ENCODE measurements at places on chromosomes 6 and 20.

DNA sequence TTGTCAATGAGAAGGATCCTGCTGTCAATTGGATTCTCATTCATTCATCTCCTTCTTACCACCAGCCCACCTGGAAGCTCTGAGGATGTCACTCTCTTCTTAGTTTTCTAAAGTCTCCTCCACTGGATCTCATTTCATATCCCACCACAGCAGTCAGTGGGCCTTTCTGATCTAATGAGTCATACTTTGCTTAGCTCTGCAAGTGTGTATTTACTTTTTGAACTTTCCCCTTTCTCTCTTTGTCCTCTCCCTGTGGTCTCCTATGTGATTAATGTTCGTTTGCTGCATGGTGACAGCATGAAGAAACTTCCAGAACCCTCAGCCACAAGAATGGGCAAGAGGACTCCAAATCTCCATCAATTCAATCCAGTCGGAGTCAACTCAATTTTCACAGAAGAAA, 63.6 kb upstream of the SYNDIG1 start:
- no peak for DNase-seq

- DNase-seq, result no peak
Observed at GRCh38 chr6:152588456-152588855, 48.7 kb downstream of the SYNE1 start.

- DNase-seq, result no peak
Observed at GRCh38 chr20:12057778-12058177, 140.1 kb downstream of the BTBD3 start.

DNA sequence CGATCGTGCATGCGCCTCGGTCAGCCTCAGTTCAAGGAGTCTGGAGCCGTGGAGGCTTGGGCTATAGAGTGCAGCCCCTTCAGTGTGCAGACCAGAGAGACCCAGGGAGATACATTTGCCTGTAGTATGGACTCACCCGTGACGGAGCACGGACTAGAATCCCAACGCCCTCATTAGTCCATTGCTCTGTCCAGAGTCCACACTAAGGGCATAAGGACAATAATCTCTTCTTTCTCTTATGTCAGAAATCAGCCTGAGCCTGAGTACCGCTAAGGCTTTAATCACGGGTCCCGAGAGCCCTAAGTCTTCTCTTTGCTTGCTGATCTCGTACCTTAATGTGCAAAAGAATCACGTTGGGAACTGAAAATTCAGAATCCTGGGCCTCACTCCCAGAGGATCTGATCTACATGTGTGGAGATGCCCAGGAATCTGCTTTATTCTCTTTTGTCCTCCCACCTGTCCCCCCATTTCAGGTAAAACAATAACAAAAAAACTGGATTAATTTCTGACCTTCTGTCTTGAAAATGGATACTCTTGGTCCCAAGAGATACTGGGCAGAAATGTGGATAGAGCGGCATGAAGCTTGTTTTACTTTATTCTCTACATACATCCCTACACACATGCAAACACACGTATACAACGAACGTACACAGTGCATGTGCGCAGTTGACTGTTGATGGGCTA, 671 bp downstream of the BPHL start:
- DNase-seq, result no peak

DNA sequence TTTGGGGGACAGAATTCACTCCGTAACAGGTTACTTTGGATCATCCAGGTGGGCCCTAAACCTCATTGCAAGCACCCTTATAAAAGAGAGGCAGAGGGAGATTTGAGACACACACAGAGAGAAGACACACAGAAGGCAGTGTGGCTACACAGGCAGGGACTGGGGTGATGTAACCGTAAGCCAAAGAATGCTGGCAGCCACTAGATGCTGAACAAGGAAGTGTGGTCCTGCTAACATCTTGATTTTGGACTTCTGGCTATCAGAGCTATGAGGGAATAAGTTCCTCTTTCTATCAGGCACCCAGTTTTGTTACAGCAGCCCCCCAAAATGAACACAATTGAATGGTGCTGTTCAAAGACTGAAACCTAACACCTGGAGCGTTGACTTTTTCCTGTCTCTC, 191.3 kb upstream of the MYLIP start:
- no peak for DNase-seq

DNA sequence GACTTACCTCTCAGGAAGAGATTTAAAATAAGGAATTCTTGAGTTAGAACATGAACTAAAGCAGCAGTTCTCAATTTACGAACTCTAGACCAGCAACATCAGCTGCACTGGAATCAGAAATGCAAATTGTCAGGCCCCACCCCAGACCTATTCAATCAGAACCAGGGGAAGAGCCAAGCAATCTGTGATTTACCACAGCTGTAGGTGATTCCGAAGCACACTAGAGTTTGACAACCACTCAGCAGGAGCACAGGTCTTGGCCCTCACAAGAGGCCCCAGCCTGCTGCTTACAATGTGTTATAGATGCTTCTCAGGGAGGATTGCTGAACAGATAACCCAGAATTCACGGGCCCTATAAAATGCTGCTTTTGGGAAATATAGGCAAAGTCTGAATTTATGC, 279.2 kb downstream of the PTPRK start:
- no peak for DNase-seq

DNA sequence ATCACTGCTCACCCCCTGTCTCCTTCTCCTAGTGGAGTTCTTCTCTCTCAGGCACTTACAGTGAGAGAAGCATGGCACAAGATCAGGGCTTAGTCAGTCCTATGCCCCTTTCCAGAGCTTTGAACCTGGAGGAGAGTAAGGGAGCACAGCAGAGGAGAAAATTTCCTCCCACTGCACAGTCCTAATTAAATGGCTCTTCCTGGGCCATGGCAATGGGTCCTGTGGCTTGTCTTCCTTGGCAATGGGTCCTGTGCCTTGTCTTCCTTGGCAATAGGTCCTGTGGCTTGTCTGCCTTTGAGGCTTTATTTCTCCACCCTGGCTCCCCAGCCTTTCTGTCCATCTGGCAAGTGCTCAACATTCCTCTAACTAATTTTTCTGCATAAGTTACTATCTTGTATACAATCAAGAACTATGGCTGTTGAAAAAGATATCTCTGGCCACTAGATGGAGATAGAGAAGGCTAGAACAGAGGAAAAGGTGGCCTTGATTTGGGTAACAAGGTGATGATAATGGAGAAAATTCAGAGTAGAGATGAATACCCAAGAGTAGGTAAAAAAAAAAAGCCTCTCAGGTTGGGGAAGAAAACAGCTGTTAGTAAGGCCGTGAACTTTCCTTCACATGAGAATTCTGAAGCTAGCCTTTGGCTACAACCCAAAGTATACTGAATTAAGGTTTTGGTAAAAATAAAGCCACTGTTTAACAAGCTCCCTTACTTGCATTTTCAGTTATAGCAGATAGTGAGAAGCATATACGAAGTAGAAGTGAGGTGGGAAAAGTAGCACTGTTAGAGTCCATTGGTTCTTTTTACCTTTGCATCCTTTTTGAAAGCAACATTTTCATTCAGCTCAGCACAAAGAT, 504.9 kb downstream of the DOK5 start:
- DNase-seq, result no peak

- no peak for DNase-seq
Observed at GRCh38 chr20:24341781-24342180, 127.6 kb upstream of the SYNDIG1 start.

DNA sequence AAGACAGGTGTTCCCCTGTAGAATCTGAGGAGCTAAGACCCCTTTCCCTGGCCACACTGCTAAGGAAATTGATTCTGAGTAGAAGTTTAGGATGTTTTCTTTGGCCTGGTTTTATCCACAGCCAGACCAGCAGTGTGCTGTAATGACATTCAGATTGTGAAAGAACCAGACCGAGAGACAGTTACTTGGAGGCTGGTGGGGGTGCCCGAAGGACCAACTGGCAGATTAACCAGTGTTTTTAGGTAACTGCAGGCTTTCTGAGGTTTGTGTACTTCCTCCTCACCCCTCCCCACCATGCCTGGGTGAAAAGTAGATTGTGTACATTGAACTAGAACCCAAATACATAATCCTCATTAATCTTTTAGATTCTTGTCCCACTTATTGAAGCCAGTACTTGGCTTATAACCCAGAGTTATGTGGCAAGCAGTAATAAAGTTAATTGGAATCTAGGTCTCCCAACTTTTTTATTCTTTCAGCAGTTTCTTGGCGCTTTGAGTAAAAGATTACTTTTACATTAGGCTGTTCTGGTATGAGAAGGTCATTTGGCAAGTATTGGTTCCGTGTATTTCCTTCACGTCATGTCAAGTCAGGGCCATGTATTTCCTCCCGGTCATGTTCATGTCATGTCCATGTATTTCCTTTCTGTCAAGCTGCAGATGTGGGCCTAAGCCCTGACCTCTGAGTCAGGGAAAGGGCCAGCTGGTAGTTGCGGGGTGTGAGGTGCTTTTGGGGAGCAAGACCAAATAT, 93.7 kb downstream of the TCP11 start:
- no peak for DNase-seq

DNA sequence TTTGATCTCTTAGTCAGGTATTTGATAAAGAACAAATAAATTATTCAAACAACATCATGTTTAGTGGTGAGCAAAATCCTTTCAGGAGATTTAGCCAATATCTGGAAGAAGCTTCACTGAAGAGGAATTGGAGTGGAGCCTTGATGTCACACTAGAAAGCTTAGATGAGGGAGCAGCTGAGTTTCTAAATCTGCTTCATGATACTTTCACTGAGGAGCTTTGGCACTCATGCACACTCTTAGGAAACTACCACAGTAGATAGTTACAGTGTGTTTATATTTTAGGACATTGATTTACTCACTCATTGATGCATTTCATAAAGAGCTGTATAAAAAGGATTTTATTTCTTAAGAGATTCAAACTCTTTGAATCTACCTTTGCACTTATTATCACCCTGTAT, 366.2 kb upstream of the BTBD3 start:
- DNase-seq, result no peak

- no peak for DNase-seq
Observed at GRCh38 chr6:57276946-57277345, 40.5 kb upstream of the PRIM2 start.

DNA sequence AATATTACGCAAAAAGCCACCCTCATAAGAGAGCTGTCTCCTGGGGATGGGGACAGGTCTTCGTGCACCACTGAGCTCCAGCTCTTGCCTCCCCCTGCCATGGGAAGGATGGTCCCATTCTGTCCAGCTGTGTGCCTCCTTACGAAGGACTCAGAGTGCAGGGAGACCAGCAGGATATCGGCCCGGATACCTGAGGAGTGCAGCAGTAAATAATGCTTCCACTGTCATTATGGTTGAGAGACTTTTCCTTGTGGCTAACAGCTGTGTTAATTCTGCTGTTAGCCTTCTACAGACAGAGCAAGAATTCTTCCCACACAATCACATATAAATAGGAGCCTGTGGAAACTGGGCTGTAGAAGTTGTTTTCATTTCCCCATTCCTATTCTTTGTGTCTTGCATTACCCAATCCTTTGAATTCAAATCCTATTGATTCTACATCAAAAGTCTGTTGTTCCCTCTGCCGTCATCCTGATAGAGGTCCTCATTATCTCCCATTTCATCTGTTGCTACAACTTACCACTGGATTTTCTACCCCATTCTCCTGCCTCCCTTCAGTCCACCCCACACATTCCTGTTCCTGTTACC, 364.6 kb upstream of the SOX4 start:
- no peak for DNase-seq

- DNase-seq, result no peak
Observed at GRCh38 chr20:49140411-49140810, 47.7 kb downstream of the STAU1 start.

DNA sequence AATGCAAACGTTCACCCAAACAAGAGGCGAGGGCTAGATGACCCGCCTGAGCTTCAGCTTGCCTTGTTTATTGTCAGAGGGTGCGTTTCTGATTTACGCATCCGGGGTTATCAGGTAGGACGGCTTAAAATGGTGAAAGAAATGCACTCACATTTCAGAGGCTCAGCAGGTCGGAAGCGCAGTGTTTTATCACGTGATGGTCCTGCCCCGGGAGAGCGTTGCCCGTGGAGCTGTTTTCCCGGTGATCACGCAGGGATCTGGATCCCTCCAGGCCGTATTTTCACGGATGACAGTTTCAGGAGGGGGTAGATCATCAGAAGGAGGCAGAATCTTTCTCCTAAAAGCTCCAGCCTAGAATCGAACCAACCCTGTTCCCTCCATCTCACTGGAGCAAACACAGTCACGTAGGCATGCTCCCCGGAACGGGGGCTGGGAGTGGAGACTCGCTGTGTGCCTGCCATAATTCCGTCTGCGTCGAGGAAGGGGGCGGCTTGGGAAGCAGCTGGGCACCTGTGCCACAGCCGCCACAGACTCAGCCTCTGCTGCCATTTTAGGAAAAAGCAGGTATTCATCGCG, 121.7 kb downstream of the SMOC2 start:
- no peak for DNase-seq

- DNase-seq, result no peak
Observed at GRCh38 chr6:112680091-112680490, 333.0 kb downstream of the RFPL4B start.

- no peak for DNase-seq
Observed at GRCh38 chr6:53214172-53214571, 65.5 kb upstream of the GCM1 start.

- DNase-seq, result no peak
Observed at GRCh38 chr6:101803136-101803535, 409.6 kb downstream of the GRIK2 start.

DNA sequence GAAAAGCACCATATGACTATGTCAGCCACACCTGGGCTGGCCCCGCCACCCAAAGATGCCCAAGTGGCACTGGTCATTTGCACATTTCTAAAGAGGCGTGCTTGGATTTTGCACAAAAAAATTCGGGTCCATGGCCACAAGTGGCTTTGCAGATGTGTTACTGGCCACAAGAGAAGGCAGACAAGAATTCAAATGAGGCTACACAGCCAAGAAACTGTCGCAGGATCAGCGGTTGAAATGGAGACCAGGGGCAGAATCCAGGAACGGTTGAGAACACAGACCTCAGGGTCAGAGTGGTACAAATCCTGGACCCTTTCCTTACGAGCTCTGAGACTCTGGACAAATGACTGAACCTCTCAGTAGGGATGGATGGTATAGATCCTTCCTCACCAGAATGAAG, 48.6 kb upstream of the SASH1 start:
- no peak for DNase-seq

- DNase-seq, result no peak
Observed at GRCh38 chr6:44559486-44560270, 172.2 kb downstream of the CDC5L start.

- no peak for DNase-seq
Observed at GRCh38 chr6:129475477-129476247, 234.3 kb downstream of the ARHGAP18 start.

DNA sequence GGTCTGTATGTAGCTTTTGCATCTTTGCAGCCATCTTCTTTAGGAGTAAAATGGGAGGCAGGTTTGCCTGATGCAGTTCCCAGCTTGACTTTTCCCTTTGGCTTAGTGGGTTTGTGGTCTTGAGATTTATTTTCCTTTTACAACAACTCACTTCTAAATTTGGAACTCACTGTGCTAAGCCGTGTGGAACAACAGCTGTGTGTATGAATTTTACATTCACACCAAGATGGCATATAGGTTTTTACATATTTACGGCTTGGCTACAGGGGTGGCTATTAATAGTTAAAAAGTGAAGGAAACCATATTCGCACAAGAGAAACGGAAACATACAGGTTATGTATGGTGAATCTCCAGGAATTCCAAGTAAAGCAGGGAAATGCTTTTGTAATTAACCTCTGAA, 2.5 kb downstream of the TTLL2 start:
- DNase-seq, result no peak

Data from T-helper 1 cell (primary cell).